ENCODE measurements at places on chromosomes 13 and 19.

GRCh38 chr13:75258159-75258782 lies 223.7 kb downstream of the TBC1D4 start:
- DNase-seq = no peak

DNA sequence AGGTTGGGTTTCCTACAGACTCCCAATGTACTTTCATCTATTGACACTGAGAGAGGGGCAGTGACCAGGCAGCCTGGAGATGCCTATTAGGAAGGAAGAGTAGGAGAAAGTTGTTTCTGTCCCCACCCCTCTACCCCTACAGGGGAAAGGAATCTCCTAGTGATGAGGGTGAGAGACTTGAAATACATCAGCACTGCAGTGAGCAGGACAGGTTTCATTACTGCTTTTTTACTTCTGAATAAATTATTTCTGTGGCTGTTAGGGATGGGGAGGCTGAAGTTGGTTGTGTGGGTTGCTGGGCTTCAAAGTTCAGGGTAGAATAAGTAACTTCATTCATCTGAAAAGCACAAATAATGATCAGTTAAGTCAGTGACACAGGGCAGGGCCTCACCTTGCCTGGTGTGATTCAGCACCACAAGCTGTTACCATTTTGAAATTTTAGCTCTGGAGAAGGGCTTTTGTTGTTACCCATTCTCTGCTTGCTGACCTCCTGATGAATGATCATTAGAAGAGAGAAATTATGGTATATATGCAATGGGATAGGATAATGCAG lies 19.3 kb downstream of the CEACAM1 start:
- DNase-seq = no peak

DNA sequence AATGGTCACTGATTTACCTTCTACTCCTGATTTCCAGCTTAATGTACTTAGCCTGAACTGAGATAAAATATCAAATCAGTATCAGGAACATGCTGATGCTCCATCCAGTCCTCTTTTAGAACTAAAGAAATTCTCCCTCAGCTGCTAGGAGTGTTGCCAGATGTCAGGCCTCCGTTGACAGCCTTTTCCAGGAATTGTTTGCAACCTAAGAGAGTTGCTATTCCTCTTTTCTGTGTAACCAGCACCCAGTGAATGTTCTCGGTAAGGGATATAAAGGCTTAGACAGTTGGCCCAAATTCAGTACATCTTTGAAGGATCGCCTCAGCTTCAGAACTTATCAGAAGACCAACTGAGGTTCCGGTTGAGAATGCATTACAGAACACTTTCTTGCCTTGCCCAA lies 559.0 kb downstream of the PCDH17 start:
- no peak for DNase-seq

- DNase-seq = no peak
These were observed 22.8 kb downstream of the ZNF20 start for GRCh38 chr19:12117201-12117970.

GRCh38 chr19:48735031-48735615 lies 5.3 kb downstream of the RASIP1 start:
- DNase-seq = no peak

DNA sequence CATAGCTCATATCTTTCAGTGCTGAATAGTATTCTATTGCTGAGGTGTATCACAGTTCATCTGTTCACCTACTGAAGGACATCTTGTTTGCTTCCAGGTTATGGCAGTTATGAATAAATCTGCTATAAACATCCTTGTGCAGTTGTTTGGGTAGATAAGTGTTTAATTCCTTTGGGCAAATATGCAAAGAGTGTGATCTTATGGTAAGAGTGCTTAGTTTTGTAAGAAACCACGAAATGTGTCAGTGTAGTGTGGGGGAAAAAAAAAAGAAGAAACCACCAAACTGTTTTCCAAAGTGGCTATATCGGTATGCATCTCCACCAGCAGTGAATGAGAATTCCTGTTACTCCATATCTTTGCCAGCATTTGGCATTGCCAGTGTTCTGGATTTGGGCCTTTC lies 93.3 kb downstream of the PIBF1 start:
- DNase-seq = no peak

- DNase-seq = no peak
These were observed 1018.3 kb downstream of the DIAPH3 start for GRCh38 chr13:59145381-59145780.

DNA sequence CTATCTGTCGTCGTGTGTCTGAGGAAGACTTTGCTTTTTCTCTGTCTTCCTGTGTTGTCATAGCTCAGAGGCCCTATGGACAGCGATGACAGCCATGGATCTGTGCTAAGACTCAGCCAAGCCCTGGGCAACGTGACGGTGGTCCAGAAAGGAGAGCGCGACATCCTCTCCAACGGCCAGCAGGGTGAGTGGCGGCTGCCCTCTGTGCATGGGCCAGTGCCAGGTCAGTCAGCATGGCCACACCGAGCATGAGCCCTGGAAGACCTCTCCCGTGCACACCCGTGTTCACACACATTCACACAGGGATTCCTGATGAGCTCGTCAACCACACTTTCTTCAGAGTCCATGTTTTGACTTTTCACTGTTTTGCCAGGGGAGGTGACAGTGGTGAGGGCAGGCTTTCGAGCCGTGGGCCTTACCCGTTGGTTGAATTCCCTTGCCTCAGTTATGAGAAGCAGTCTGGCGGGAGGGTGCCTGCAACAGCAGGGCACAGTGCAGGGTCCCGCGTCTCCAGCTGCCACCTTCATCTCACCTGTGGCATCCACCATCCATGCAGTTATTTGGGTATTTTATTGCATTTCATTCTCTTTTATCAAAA lies 20.2 kb downstream of the NAXD start:
- DNase-seq = no peak

DNA sequence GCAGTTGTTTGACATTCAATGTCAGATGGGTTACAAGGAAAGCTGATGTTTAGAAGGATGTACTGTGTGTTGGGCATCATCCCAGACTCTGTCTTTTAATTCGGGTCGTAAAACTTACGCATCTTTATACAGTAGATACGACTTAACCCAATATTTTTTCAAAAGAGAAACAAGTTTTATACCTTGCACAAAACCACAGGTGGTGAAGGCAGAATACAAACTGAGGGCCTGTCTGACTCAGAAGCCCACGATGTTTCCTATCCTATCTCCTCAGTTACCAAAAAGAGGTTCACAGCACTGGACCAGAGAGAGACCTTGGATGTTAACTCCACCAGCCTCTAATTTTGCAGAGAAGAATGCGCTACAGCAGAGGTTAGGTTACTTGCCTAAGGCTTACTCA lies 477.0 kb downstream of the FOXO1 start:
- DNase-seq = no peak

DNA sequence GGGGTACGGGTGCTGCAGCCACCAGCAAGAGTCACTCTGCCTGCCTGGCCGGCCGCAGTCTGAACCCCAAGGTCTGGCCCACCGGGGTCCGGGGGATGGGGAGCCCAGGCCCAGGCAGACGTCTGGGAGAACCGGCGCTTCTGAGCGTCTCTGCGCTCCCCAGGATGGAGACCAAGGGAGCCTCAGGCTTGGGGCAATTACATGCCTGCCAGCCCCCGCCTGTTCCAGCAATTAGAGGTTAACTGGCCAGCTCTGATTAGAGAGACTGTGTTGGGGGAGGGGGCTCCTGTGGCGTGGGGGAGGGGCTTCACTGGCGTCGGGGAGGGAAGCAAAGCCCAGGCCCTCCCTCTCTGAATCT lies 11.9 kb downstream of the MEIS3 start:
- no peak for DNase-seq

GRCh38 chr13:103140001-103140671 lies 73.9 kb upstream of the SLC10A2 start:
- DNase-seq = no peak

DNA sequence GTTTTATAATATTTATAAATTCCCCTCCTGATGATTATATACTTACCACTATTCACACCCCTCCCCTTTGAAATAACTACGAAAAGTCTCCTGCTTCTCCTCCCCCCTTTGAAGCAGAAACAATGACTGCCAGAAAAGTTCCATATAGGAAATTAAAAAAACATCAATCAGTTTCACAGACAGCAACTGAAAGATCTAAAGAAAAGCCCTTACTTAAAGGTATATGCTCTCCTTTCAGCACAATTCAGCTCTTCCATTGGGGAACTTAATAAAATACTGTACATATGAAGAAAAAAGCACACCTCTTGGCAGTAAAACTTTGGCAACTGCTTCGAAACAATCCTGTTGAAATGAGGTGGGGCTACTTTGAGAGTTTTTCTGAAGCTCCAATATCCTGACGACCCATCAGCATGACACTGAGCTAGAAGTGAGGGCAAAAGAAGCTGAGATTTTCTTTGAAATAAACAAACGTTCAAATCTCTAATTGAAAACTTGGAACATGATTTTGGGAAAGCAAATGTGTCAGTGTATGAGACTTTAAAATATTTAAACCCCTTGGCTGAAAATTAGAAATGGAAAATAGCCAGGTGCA lies 147.6 kb upstream of the RXFP2 start:
- DNase-seq = no peak

- DNase-seq = no peak
These were observed 36.8 kb upstream of the C1QTNF9 start for GRCh38 chr13:24272452-24273161.

GRCh38 chr19:7870571-7871436 lies 3.4 kb downstream of the PRR36 start:
- DNase-seq = no peak

GRCh38 chr19:15964231-15964630 lies 15.4 kb downstream of the OR10H4 start:
- no peak for DNase-seq

GRCh38 chr13:29436291-29436690 lies 159.2 kb downstream of the SLC7A1 start:
- DNase-seq = no peak

DNA sequence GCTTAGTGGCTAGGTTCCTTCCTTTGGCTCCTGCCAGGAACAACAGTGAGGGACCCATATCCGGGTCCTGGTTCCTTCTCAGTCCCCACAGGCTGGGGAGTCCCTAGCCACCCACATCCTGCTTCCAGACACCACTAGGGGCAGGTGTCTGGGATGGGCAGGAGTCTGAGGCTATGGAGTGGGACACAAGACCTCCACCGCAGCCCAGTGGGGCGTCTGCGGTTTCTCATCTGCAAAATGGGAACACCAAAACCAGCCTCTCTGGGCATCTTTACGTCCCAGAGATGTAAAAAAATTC lies 879 bp upstream of the FCGBP start:
- no peak for DNase-seq

GRCh38 chr13:67643516-67644055 lies 413.4 kb upstream of the PCDH9 start:
- no peak for DNase-seq

- no peak for DNase-seq
These were observed 8.1 kb downstream of the NKPD1 start for GRCh38 chr19:45152504-45153338.

- no peak for DNase-seq
These were observed 120.6 kb upstream of the GPR12 start for GRCh38 chr13:26881154-26881553.

DNA sequence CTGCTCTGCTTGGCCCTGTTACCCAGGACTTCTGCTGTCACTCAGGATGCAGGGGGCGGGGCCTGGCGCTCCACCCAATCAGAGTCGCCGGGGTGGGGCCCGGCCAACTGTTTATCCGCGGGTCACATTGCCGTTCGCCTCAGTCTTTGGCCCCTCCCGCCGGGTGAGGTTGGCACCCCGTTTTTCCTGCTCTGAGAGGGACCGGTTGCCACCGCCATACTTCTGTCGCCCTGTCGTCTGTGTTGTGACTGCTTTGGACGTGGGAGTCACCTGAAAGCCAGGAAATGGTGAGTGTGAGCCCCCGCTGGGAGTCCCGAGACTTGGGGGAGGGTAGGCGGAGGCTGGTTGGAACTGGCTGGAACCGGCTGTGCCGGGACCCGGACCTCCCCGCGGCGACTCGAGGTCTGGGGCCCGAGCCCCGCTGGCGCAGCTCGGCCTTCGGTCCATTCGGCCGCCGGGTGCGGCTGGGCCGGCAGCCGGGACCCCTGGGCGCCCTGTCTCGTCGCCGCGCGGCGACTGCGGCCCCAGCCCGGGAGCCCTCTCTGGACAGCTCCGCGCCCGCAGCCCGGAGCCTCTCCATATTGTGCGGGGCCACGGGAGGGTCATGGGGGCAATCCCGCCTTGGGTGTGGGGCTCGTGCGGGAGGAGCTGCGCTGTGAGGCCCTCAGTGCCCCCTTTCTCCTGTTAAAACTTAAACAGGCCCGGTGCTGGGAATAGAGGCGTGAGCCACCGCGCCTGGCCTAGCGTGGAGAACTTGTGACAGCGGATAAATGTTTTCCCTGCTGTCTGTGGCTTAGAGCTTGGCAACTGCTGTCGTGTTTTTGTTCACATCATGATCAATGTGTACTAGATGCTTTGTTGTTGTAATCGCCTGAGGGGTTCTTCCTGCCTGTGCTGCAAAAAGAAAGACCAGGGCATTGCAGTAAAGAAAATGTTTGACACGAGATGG lies at the start of gene ZNF844:
Gene ZNF844, plus strand, starts transcription at position 142 of the 949 bp plus-strand sequence. Its CDS starts 143 bp downstream, at position 285.
- peak; percentile 65 for DNase-seq

DNA sequence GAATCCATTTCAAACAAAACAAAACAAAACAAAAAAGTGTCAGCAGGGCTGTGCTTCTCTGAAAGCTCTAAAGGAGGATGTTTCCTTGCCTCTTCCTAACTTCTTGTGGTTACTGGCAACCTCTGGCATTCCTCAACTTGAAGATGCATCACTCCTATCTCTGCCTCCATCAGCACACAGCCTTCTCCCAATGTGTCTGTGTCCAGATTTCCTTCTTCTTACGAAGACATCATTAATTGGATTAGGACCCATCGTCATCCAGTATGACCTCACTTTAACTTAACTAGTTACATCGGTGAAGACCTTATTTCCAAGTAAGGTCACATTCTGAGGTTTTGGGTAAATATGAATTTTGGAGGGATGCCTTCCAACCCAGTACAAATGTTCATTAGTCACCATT lies 33.8 kb upstream of the GTF2F2 start:
- DNase-seq = no peak

- no peak for DNase-seq
These were observed 169.4 kb downstream of the OLFM4 start for GRCh38 chr13:53198017-53198416.

- DNase-seq = no peak
These were observed 168.8 kb downstream of the KATNAL1 start for GRCh38 chr13:30138511-30138910.

DNA sequence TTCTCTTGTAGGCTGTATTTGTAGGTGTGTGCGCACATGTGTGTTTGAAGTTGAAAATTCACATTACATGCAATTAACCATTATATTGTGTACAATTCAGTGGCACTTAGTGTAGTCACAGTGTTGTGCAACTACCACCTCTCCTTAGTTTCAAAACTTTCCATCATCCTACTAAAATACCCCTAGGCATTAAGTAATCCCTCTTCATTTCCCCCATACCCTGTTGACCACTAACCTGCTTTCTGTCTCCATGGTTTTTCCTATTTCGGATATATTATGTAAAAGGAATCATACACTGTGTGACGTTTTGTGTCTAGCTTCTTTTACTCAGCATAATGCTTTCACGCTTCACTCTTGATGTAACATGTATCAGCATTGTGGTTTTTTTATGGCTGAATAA lies 16.1 kb downstream of the LSM14A start:
- DNase-seq = no peak

GRCh38 chr13:21402586-21403307 lies 56.4 kb downstream of the ZDHHC20 start:
- no peak for DNase-seq

GRCh38 chr13:22726726-22727125 lies 454.1 kb upstream of the SGCG start:
- DNase-seq = no peak

GRCh38 chr19:49344505-49345423 lies 9.6 kb downstream of the CD37 start:
- DNase-seq = no peak
